ENCODE measurements at places on chromosomes 12 and 14.
A peak's percentile ranks its signal among the peaks of the same experiment; 100 is the strongest.

DNA sequence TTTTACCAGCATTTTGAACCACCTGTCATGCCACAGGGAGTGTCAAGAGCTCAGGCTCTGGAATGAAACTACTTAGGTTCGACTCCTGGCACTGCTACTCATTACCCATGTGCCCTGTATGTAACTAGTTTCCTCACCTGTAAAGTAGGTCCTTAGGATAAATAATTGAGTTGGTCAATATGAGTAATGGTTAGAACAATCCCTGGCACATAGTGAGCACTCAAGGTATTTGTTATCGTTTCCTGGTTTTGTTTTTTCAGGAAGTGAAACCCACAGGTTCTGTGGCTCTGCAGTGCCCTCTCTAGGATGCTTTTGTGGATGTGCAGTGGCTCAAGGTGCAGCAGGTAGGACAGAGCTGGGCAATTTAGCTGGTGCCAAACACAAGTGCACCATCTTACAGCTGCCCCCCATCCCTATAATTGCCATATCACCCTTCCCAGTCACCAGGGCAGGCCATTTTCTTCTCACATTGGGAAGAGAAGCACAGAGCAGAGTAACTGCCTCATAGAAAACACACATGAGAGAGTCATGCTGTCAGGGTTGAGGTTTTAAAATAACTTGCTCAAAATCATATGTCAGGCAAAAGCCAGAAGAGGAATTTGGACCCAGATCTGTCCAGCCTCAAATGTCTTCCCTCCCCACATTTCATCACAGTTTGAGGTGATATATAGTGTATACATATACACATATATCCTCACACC is 297.5 kb downstream of the RPAP3 start:
- DNase-seq = peak; percentile 35

- peak; percentile 12 for DNase-seq
Observed at GRCh38 chr14:86712176-86712575, 1182.2 kb downstream of the FLRT2 start.

- no peak for DNase-seq
Observed at GRCh38 chr12:93572712-93573551, 457 bp downstream of the SOCS2 start.

GRCh38 chr14:89214221-89214965 is 202.6 kb downstream of the FOXN3 start:
- no peak for DNase-seq

DNA sequence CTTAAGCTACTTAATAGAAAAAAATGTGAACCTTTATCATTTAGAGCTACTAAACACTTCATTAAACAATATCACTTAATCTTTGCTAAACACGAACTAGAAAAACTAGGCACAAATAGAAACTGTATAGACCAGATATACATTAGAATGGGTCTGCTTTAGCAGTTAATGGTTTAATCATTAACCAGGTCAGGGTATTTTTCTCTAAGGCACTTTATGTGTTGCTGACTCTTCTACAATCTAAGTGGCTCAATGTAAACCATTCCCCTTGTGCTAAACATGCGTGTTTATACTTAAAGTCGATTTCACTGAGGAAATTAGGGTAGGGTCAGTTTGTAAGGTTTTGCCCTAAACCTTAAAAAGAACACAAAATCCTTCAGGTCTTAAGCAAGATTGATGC is 29.7 kb downstream of the TMCC3 start:
- no peak for DNase-seq

DNA sequence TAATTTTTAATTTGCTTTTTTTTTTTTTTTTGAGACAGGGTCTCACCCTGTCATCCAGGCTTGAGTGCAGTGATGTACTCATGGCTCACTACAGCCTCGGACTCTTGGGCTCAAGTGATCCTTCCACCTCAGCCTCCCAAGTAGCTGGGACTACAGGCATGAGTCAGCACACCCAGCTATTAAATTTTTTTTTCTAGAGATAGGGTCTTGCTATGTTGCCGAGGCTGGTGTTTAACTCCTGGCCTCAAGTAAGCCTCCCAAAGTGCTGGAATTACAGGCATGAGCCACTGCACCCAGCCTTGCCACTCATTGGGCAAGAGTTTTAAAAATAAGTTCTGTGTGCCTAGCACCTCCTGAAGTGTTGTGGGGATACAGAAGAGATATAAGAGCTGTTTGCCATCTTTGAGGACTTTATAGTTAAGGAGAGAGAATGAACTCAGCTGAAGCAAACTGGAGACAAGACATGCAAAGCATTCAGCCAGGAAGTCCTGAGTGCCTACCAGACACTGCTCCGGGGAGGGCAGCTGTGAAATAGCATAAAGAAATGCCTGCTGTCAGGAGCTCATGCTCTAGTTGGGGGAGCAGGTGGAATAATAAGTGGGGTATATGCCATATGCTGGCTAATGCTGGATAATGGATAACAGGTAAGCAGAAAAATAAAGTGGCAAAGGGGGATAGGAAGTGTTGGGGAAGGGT is 15.0 kb upstream of the EMP1 start:
- DNase-seq = no peak

DNA sequence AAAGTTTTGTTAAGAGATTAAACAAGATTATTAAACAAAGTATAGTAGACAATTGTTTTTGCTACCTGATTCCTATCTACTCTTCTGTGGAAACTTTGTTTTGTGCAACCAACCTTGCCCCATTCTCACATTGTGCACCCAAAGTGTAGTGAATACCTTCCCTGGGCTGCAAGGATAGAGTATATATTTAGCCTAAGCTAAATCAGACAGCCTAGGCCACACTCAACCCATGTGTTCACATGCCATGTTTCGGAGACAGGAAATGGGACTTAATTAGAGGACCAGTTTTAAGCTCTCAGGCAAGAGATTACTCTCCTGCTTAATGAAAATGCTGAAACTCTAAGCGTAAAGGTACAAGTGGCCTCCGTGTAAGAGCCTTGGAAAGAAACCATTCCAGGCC is 734.9 kb upstream of the USP15 start:
- no peak for DNase-seq

DNA sequence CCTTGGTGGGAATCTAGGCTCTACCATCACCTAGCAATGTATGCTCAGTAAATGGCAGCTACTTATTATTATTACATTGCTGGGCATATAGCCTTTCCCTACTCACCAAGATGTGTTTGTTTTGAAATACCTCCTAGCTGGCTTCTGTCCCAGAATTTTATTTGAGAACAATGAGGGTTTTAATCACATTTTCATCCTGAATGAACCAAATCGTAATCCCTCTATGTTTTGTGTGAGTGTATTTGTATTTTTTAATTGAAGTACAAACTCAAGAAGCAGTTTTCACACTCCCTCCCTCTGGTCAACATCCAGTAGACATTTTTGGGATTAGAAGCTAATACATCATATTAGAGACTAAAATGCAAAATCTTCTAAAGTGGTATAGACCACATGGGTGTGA is 7.6 kb downstream of the SLC7A8 start:
- no peak for DNase-seq

DNA sequence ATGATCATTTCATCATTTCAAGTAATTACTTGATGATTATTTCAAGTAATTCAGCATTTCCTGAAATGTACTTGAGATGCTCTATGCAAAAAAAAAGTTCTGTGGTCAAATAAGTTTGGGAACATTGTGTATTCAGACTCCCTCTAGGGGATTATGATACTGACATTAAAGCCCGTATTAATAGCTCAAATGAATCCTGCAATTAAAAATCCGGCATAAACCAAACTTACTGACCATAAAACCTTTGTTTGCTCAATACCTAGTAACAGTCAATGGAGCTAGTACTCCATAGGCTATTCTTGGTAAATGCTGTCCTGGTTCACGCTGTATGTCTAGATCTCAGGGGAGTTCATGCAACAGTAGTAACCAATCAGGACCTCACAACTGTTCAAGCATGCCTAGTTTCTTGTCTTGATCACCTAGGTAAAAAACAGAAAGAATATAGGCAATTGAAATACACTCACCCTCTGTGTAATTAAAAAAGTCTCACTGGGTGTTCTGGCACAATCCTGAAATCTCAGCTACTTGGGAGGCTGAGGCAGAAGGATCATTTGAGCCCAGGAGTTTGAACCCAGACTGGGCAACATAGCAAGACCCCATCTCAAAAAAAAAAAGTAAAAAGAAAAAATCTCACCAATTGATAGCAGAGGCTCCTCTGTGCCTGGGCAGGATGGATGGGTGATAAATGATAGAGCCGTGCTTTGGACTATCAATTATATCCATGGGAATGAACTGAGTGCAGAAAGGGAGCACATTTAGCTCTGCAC is 14.1 kb downstream of the ALDH1L2 start:
- DNase-seq = no peak

GRCh38 chr12:132246997-132247717 is 82.2 kb downstream of the GALNT9 start:
- no peak for DNase-seq

- DNase-seq = no peak
Observed at GRCh38 chr12:27861428-27862167, 81.6 kb upstream of the MANSC4 start.

- DNase-seq = no peak
Observed at GRCh38 chr12:58299371-58299770, 358.0 kb downstream of the ATP23 start.

DNA sequence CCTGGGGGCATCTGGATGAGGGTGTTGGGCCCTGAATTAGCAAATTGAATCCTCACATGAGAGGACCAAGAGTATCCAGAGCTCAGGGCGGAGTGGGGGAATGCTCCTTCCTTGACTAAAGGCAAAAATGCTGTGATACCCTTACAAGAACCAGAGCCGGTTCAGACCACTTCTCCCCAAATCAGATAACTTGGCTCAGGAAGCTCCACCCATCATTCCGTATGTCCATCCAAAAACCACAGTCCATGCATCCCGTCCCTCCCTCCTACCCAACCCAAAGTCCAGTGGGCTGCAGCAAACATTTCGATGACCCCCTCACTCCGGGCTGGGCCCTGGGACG is 22.4 kb downstream of the DIO3 start:
- no peak for DNase-seq

DNA sequence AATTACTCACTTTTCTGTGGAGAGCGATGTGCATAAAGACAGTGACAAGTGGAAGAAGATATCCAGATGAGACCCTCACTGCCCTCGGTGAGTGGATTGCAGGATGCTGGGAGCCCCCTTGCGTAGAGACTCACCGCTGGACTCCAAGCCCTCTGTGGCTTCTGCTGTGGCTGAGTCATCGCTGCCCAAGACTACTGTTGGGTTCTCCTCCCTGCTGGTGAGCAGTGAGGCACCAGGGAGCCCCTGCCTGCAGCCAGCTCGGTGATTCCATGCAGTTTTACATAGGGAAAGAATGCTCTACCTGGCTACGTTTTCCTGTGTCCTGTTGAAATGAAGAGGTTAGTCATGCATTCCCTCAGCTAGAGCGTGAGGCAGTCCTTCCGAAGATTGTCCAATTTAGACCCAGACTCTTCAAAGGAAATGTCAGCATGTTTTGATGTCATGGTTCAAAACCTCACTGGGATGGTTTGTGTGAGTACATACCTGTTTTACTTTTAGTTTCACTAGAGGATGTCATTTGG is 28.2 kb downstream of the TRAF3 start:
- DNase-seq = no peak

GRCh38 chr14:54814076-54814475 is 88.5 kb downstream of the GCH1 start:
- DNase-seq = no peak

DNA sequence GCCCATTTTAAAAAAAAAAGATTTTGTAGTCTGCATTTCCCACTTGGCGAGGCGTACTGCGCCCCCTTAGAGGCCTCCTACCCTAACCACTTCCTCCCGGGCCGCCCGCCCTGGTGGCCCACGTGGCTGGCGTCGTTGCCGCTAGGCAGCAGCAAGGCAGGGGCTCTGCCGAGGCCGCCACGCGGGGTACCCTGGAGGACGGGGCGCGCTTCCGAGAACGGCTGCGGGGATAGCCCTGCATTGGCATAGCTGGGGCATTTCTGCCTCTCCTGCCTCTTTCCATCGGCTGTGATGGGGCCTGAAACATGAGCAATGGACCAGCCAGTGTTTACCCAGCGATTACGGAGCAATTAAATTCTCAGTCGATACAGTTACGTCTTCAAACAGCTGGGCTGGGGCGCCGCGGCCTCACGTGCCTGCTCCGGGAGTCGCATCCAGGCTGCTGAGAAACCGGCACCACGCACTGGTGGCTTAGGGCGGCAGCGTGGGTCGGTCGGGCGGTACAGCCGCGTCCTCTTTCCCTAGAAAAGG is 38.0 kb downstream of the IQSEC3 start:
- peak; percentile 34 for DNase-seq

DNA sequence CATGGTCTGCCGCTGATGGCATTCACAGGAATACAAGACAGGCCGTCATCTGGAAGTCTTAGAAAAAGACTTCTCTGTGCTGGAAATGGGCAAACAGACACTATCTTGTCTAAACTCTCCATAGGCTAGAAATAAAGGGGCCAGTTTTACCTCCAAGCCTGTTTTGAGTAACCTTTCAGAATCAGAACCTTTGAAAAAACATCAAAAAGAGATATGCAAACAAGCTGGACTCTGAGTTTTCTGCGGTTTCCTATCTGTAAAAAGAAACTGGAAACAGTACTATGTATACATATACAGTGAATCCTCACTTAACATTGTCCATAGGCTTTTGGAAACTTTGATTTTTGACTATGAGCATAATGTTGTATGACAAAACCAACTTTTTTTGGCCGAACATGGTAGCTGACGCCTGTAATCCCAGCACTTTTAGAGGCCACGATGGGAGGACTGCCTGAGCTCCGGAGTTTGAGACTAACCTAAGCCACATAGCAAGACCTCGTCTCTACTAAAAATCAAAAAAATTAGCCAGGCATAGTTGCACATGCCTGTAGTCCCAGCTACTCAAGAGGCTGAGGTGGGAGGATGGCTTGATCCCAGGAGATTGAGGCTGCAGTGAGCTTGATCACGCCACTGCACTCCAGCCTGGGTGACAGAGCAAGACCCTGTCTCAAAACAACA is 92.9 kb upstream of the MAX start:
- no peak for DNase-seq

GRCh38 chr14:69629225-69630127 is 18.1 kb downstream of the SUSD6 start:
- no peak for DNase-seq
